ENCODE measurements at places on chromosomes 6 and 20.
A peak's percentile ranks its signal among the peaks of the same experiment; 100 is the strongest.

GRCh38 chr6:19690325-19691075 lies 146.7 kb upstream of the ID4 start:
- no peak for DNase-seq

DNA sequence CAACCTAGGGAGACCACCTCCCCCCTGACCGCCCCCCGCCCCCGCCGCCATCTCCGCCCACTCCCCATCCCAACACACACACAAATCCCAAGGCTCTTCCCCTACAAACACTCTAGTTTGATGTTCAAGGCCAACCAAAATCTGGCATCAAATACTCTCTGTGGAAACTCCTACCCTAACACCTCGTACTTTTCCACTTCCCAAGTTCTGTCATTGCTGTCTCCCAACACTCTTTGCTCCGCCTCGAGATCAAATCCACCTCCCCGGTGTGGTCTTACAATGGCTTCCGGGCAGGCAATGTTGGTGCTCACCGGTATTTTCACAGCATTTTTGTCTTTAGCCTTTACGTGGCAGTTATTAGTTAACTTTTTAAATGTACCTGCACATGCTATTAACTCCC lies 4.8 kb upstream of the QKI start:
- no peak for DNase-seq

DNA sequence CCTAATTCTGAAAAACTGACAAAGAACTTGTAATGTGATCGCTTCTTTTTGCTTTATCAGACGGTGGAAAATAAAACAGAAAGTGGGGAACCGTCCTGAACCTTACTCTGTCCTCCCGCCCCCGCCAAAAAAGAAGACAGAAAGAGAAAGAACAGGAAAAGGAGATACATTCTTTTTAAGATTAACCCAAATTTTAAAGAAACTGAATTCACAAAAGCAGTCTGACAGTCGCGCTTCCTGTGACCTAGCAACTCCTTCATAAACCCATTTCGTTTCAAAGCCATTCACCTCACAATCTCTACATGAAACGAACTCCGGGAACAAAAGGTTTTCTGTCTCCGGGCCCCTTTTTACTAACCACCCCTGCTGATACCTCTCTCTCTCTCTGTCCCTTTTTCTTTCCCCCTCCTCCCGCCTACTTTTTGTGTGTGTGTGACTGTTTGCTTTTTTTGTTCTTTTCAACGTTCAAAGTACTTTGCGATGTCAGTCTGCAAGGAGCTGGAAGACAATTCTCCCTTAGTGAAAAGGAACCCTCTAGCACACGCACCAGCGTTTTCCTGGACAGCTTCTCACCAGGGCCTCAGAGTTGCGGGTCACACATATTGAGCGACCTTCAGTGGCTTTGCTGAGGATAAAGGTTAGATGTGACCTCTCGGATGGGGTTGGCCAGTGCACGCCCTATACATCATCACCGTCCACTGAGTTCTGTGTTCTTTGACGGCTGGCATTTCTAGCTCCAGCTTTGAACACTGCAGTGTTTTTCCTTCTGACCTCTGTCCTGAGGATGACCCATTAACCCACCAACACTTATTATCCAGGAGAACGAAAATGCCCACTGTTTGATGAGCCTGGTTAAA lies 530 bp upstream of the NEDD9 start:
- no peak for DNase-seq

GRCh38 chr20:61933951-61934715 lies 131.5 kb downstream of the TAF4 start:
- DNase-seq: no peak

GRCh38 chr6:27863962-27864905 lies 48.0 kb downstream of the OR2B2 start:
- DNase-seq: no peak

GRCh38 chr6:79188885-79189480 lies 45.5 kb downstream of the HMGN3 start:
- no peak for DNase-seq

DNA sequence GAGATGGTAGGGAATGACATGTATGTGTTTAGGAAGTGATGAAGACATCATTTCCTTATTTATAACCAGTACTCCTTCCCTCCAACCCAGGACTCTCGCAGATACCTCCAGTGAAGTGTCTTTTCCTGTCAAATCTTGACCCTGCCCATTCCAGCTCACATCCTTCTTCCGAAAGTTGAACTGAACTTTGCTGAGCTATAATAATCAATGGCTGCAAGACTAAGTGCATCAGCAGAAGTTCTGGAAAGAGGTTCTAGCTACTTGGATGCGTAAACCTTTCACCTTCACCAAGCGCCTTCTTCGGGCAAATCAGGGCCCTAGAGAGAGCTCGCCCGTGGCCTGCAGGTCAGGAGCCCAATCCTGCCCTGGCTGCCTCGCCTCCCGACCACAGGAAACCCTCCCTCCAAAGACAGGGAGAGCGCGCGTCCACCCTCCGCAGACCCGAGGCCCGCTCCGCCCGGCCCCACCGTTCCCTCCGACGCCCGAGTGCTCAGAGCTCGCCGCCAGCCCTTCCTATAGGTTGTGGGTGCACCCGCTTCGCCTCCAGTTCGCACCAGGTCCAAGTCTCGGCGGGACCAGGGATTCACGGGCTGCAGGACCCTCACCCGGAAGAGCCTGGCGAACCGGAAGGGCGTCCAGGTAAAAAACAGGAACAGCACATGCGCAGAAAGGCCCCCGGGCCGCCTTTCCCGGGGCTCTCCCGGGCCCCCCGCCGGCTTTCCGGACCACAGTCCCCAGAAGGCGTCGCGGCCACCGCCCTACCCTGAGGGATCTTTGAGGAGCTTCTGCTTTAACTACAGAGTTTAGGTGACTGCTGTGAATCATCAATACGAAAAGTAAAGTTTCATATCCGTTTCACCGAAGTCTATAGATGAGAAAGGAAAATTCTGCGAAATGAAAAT lies at the start of gene ZNF334:
Gene ZNF334 (minus strand): TSS at position 617 of the 902 bp plus-strand sequence. CDS start 1,457 bp downstream, outside the sequence.
- DNase-seq: no peak

- DNase-seq: no peak
These were observed 1117.9 kb upstream of the FLRT3 start for GRCh38 chr20:15455279-15455678.

DNA sequence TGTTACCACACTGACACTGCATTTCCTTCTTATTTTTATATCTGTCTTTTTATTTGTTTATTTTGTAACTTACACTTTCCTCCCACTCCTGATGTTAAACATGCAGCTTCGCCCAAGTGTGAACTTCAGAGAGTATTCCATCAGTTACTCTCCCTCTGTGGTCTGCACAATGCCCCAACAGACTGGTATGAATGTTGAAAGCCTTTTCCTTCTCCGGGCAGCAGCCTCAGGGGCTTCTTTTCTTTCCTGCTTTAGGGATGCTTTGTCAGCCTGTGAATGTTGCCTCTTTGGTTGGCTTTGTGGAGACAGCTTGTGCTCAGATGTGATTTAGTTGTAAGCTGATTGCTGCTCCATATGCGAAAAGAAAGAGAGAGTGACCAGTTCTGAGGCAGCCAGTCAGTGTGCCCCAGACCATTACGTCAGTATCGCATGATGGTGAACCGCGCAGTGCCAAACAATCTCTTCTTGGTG lies 44.0 kb downstream of the SMPDL3A start:
- DNase-seq: no peak

- DNase-seq: no peak
These were observed 62.2 kb upstream of the FABP7 start for GRCh38 chr6:122717350-122717749.

DNA sequence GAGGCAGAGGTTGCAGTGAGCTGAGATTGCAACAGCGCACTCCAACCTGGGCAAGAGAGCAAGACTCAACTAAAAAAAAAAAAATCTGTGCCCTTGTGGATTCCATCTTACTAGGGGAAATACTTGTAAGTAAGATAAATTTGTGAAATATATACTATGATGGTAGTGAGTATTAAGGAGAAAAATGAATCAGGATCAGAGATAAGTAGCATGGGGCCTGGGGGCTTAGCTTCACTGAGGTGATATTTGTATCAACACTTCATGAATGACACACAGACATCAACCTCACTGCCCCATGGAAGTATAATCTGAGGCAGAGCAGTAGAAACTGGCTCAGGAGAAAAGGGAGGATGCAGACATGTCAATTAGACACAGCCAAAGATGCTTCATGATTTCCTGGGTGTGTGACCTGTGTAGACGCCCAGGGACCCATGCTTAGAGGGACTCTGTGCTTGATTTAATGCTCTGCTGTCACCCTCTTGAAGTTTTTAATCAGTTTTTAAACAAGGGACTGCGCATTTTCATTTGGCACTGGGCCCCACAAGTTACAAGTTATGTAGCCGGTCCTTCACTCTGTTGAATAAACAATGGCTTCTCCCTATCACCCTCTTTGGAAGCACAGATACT lies 41.9 kb downstream of the PCNA start:
- DNase-seq: no peak

DNA sequence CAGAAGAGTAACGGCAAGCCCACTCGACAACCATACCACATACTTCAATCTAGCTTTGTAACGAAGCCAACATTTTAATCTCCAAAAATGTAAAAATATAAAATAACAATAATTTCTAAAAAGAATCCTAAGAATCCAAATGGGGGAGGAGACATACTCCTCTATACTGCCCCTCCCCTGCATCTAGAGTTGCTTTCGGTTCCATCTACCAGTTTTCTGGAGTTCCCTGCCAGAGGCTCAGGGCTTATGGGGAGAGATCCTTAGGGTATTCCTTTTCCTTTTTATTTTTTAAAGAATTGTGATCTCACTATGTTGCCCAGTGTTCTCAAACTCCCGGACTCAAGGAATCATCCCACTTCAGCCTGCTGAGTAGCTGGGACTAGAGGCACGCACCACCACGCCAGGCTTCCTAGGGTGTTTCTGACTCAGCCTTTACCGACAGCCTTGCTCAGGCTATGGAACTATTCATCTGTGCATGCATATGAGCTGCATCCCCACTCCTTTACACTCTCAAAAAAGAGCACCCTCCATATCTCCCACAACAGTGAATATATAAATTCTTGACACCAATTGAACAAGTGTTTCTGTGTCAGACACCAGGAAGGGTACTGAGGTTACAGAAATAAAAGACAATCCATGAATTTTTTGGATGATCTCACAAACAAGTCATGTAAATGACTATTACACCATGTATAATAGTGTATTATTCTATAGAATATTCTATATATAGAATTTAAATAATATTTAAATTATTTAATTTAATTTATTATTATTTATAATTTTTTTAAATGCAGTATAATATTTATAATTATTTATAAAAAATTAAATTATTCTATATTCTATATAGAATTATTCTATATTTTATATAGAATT lies 40.7 kb upstream of the UBR2 start:
- DNase-seq: no peak

GRCh38 chr6:6007366-6008088 lies 802 bp upstream of the NRN1 start:
- no peak for DNase-seq

GRCh38 chr20:15547119-15547518 lies 1026.1 kb downstream of the KIF16B start:
- no peak for DNase-seq

DNA sequence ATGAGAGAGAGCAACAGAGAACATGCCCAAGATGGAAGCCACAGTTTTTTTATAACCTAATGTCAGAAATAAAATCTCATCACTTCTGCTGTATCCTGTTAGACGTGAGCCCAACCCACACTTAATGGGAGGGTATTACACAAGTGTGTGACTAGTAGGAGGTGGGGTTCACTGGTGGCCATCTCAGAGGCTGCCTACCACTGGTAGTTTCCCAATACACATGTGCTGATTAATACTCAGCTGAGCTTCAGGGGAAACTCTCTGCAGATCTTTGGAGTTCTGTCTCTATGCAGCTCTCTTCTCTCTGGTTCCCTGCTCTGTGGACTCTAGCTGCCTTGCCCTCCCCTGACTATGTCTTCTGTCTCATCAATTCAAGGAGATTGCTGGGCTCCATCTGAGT lies 35.7 kb downstream of the CNBD2 start:
- no peak for DNase-seq

GRCh38 chr6:44115866-44116265 lies 11.4 kb downstream of the MRPL14 start:
- no peak for DNase-seq

DNA sequence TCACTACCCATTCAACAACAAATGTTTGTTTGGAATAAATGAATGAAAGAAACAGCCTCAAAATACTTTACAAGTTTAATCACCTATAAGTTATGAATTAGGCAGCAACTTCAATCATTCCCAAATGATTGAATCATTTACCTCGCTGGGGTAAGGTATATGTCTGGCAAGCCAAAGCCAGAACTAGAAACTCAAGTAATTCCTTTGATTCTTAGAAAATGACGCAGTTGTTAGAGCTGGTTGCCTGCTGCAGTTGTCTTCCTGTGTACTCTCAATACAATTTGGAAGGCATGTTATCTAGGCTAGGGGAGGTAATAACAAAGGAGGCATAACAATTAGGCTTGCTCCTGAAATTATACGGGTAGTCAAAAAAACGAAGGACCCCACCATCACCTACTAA lies 160.6 kb downstream of the ATXN1 start:
- no peak for DNase-seq

- DNase-seq: no peak
These were observed 560.3 kb downstream of the BMP2 start for GRCh38 chr20:7327810-7328209.

- peak; percentile 54 for DNase-seq
These were observed 14.7 kb downstream of the HLA-F start for GRCh38 chr6:29737707-29738630.

GRCh38 chr6:95690328-95690727 lies 113.0 kb downstream of the MANEA start:
- no peak for DNase-seq

DNA sequence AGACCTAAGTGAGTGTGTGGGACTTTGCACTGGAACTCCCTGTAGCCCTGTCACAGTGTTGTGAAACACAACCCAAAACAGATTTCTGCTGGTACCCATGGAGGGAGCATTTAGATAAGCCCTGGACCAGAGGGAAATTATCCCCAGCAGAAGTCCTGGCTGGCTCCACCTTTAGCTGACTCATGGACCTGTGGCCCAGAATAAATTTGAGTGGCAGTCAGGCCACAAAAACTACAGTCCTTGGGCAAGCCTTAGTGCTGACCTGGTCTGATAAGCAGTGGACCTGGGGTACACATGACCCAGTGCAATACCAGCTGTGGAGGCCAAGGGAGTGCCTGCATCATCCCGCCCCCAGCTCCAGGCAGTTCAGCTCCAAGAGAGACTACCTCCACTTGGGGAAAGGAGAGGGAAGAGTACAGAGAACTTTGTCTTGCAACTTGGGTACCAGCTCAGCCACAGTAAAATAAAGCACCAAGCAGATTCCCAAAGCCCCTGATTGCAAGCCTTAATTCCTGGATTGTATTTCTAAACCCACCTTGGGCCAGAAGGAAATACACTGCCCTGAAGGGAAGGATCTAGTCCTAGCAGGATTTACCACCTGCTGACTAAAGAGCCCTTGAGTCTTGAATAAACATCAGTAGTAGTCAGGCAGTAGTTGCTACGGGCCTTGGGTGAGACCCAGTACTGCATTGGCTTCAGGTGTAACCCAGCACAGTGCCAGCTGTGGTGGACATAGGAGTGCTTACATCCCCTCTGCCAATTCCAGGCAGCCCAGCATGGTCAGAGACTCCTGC lies 140.4 kb upstream of the COL21A1 start:
- no peak for DNase-seq

DNA sequence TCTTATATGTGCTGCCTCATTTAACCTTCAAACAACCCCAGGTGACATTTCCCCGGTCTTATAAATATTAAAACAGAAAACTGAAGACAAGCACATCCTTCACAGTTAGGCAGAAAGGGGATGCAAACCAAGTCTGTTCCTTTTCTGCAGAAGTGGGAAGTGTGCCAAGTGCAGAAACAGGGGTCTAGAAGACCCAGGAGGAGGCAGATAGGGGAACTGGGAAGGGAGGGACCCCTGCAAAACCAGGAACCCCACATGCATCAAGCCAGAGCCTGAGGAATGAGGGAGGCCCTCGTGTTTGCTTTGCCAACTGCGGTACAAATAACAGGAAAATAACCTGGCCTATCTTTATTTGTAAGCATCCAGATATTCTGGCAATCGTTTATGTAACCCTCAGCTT lies 17.0 kb upstream of the CST3 start:
- DNase-seq: no peak
